ENCODE measurements at places on chromosomes 13 and 19.

DNA sequence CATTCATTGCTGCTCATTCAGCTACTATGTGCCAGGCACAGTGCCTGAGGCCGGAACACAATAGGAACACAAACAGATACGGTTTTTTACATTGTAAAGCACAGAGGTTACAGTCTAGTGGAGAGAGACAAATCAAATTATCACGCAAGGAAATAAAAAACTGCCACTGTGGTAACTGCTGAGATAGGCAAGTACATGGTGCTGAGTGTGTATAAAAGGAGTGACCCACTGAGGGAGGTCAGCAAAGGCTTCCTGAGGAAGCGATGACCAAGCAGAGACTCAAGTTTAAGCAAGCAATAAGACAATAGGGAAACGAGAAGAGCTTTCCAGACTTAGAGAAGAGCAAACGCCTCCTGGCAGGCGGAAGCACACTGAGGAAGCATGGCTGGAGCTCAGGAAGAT is 56.4 kb downstream of the NUFIP1 start:
- no peak for DNase-seq

DNA sequence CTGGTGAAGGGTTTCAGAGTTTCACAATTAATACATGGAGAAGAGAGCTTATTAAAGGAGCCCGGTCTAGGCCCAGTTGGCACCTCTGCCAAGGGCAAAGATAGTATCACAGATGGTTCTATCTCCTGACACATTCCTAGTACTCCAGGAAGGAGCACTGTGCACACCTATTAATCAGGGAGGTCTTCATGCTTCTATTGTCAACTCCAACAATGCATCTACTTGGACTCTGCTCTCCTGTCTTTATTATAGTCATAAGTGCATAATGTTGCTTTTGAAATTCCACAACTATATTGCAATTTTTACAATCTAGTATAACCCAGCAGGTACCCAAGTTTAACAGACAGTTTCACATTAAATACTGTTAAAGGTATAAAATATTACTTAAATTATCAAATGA is 174.5 kb upstream of the TSC22D1 start:
- DNase-seq = no peak

- DNase-seq = no peak
Observed at GRCh38 chr13:73967397-73968165, 166.6 kb downstream of the KLF12 start.

GRCh38 chr19:31539386-31539785 is 190.2 kb upstream of the TSHZ3 start:
- peak; percentile 11 for DNase-seq

GRCh38 chr19:48636859-48637448 is at the start of gene DBP:
Gene DBP, minus strand, starts transcription at chr19:48637379. Its CDS starts 385 bp downstream, at chr19:48636994.
- no peak for DNase-seq

- no peak for DNase-seq
Observed at GRCh38 chr13:34578471-34578870, 363.6 kb upstream of the NBEA start.

GRCh38 chr13:44930963-44931623 is 58.2 kb downstream of the NUFIP1 start:
- DNase-seq = no peak

- no peak for DNase-seq
Observed at GRCh38 chr13:30751183-30751933, 16.0 kb downstream of the ALOX5AP start.

- no peak for DNase-seq
Observed at GRCh38 chr19:48644839-48645619, 958 bp downstream of the CA11 start.
